ENCODE measurements at places on chromosomes 7 and 10.

DNA sequence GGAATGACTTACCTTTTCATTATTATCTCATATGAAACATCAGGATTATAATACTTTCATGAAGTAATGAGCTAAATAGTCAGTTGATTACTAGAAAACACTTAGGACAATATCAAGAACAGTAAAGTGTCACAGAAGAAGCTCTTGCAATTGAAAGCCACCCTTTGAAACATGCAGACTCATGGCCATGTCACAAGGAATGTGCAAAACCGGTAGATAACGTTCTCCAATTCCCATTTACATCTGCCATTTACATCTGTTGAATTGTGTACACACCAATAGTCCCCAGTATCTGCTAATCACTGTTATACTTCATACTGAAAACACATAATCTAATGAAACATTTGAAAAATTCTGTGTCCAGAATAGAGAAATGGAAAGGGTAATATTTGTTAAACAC is 237.5 kb downstream of the CREB5 start:
- DNase-seq: no peak

GRCh38 chr7:24572393-24572996 is 757 bp upstream of the PALS2 start:
- peak; percentile 31 for DNase-seq

GRCh38 chr7:28442540-28443420 is 30.5 kb downstream of the CREB5 start:
- no peak for DNase-seq

- DNase-seq: no peak
Observed at GRCh38 chr10:62048470-62048869, 147.0 kb downstream of the ARID5B start.

GRCh38 chr10:78348411-78349164 is 314.9 kb downstream of the RPS24 start:
- DNase-seq: peak; percentile 14

DNA sequence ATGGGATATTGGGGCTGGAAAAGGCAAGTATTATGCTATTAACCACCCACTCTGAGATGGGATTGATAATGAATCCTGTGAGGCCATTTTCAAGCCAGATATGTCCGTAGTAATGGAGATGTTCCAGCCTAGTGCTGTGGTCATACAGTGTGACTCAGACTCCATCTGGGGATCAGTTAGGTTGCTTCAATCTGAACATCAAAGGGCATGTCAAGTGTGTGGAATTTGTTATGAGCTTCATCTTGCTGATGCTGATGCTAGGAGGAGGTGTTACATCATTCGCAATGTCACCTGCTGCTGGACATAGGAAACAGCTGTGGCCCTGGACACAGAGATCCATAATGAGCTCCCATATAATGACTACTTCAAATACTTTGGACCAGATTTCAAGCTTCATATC is 144.7 kb downstream of the PLCE1 start:
- DNase-seq: no peak

DNA sequence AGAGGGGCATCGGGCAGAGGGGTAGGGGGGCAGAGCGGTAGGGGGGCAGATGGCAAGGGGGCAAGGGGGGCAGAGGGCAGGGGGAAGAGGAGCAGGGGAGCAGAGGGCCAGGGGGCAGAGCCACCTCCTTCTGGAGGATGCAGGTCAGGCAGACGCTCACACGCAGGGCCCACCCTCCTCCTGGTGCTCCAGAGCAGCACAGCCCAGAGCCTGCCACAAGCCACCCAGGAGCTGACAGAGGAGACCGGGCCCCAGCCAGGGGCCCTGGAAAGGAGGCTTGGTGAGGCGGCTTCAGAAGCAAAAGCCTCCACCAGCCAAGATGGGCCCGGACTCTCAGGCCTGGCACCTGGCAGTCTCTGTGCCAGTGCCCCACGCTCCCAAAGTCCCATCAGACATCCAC is 13.1 kb downstream of the MAD1L1 start:
- no peak for DNase-seq

DNA sequence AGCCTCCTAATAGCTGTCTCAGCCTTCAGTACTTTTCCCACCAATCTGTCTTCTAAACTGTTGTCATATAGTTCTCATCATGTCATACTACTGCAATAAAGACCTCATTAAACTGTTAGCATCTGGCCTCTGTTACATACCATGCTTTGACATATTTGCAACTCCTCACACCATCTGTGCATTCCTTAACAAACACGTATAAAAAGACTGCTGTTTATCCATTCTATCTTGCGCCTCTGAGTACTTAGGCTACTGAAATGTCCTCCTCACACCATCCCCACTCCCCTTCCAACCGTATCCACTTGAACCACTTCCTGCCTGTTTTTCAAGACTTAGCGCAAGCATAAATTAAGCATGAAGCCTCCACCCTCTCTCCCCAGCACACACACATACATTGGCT is 41.6 kb downstream of the SLC16A9 start:
- DNase-seq: no peak
